ENCODE measurements at places on chromosomes 5 and 9.

DNA sequence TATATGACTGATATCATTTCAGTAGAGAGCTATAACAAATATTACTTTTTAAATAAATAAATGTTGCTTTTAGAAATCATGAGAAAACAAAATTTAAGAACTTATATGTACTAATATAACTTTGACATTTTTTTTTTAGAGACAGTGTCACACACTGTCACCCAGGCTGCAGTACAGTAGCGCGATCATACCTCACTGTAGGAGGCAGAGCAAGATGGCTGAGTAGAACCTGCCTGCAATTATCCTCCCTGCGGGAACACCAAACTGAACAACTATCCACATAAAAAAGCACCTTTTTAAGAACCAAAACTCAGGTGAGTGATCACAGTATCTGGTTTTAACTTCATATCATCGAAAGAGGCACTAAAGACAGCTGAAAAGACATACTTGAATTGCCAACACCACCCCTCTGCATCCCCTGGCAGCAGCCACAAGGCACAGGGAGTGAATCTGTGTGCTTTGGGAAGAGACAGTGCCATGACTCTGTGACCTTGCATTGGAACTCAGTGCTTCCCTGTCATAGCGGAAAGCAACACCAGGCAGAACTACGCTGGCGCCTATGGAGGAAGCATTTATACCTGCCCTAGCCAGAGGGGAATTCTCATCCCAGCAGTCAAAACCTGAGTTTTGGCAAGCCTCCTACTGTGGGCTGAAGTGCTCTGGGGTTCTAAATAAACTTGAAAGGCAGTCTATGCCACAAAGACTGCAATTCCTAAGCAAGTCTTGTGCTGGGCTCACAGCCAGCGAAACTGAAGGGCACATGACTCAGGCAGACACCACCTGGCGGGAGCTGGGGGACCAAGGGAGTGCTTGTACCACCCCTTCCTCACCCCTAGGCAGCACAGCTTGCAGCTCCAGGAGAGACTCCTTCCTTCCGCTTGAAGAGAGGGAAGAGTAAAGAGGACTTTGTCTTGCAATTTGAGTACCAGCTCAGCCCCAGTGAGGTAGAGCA, 142.7 kb downstream of the FBXL17 start:
- DNase-seq = no peak
- peaks cover 1% of the 10 kb centered on the region for H3K4me1 ChIP-seq
- H3K27ac ChIP-seq = no peak overlapping the region
- no peaks in the 10 kb centered on the region for H3K36me3 ChIP-seq
- H3K27me3 ChIP-seq = no peaks in the 10 kb centered on the region

DNA sequence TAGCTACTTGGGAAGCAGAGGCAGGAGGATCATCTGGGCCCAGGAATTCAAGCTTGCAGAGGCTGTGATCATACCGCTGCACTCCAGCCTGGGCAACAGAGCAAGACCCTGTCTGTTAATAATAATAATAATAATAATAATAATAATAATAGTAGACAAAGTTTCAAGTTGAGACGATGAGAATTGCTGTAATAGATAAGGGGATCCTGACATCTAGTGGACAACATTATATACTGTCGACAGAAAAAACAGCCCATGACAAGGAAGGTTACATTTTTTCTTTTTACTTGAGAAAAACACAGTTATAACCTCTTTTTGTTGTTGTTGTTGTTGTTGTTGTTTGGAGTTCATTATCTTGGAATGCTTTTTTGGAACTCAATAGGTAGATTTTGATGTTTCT, 35.3 kb downstream of the NDFIP1 start:
- H3K27me3 ChIP-seq = no peaks in the 10 kb centered on the region
- DNase-seq = no peak
- peaks cover 31% of the 10 kb centered on the region for H3K36me3 ChIP-seq
- H3K4me1 ChIP-seq = no peaks in the 10 kb centered on the region
- H3K4me3 ChIP-seq = no peak overlapping the region
- no peak overlapping the region for H3K27ac ChIP-seq

DNA sequence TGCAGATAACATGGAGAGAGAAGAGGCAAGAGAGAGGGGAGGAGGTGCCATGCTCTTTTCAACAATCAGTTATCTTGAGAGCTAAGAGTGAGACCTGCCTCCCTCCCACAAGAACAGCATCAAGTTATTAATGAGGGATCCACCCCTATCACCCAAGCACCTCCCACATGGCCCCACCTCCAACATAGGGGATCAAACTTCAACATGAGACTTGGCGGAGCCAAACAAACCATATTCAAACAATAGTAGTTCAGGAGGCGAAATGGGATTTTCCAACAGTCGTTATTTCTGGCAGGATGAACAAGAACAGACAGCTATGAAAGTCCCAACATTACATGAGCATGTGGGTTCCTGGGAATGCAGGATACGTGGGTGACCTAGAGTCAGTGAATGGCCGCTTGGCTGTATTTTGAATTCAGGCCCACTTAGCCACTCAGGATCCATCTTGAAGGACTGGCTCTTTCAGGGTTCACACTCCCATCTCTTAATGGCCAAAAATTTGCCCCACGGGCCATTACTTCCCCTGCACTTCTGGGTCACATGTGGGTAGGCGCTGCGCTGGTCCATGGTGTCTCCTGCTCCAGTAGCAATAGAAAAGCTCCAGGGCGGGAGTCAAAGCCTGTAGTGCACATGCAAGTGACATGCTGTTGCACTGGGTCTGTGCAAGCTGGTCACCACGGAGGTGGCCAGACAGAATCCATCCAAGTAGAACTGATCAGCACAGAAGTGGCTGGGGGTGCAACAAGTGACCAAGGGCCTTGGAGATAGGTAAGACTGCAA, 7.1 kb upstream of the FAF2 start:
- H3K4me1 ChIP-seq = peaks cover 17% of the 10 kb centered on the region
- no peak overlapping the region for H3K4me3 ChIP-seq
- no peak for DNase-seq

- no peak overlapping the region for H3K27ac ChIP-seq
- H3K27me3 ChIP-seq = no peaks in the 10 kb centered on the region
- DNase-seq = no peak
- H3K4me3 ChIP-seq = no peak overlapping the region
Observed at GRCh38 chr9:80077059-80077458, 505.3 kb downstream of the TLE4 start.

DNA sequence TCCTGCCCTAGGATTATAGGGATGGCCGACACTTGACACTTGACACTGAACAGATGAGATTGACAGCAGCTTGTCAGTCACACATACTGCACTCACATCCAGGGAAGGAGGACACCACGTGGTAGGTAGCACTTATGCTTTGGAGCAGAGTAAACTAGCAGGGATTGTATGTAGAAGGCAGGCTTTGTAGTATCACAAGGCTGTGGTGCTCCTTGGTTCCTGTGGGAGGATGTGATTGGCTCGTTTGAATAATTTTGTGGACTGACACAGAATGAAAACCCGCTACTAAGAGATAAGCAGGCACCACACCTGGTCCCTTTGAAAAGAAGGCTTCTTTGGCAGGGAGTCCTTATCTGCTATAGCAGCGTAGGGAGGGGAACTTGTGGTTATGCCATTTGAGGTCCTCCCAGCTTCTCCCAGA, 63.6 kb upstream of the IL12B start:
- peaks cover 24% of the 10 kb centered on the region for H3K27me3 ChIP-seq
- no peak for DNase-seq
- no peaks in the 10 kb centered on the region for H3K36me3 ChIP-seq
- no peaks in the 10 kb centered on the region for H3K4me1 ChIP-seq
- H3K4me3 ChIP-seq = no peak overlapping the region
- no peak overlapping the region for H3K27ac ChIP-seq

GRCh38 chr5:158898185-158899177, 201.2 kb downstream of the EBF1 start:
- H3K27me3 ChIP-seq = no peaks in the 10 kb centered on the region
- H3K36me3 ChIP-seq = peaks cover 37% of the 10 kb centered on the region
- no peak for DNase-seq
- H3K27ac ChIP-seq = no peak overlapping the region
- H3K4me1 ChIP-seq = peaks cover 32% of the 10 kb centered on the region

DNA sequence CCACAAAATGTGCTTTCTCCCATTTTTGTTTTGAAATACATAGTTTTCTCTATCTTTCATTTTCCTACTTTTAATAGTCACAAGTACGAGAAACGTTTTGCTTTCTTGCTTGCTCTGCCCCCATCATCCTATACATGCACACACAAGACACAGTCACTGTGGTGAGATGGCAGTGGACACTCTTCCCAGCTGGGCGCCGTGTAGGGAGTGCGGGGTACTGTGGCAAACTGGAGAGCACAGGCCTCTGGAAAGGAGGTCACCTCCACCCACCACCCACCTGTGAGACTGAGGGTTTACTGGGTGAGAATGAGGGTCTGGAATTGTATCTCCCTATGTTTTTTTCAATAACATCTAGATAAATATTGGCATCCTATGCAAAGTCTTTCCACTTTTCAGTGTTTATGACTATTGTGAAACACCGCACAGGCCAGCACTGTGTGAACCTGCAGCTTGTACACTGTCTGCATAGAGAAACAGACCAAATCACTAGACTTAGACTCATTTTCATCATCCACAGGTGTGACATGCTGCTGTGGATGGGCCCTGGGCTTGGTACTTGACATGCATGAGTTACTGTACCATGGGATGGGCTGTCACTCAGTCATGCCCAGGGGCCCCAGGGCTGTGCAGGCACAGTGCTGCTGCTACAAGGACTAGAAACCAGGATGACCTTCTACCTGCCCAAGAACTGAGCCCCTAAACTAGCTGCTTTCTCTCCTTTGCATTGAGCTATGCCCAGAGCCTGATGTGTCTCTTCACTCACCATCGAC, 118.1 kb upstream of the LMX1B start:
- no peaks in the 10 kb centered on the region for H3K27me3 ChIP-seq
- H3K4me3 ChIP-seq = no peak overlapping the region
- H3K36me3 ChIP-seq = no peaks in the 10 kb centered on the region
- no peak for DNase-seq
- H3K4me1 ChIP-seq = peaks cover 13% of the 10 kb centered on the region
- H3K27ac ChIP-seq = no peak overlapping the region

DNA sequence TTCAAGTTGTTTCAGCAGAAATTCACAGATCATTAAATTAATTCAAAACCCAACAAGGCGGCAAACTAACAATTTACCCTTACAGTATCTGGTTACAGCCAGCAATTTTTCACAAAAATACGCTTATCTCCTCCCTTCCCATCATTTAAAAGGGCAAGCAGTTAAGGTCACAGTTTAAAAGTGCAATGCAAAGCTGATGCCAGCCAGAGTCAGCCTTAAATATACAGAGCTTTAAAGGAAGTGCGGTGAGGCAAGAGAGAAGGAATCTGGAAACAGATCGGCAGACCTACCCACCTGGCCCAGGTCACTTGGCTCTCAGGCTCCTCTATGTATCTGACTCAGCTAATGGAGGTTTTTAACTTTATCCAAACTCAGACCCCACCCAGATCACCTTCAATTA, 31.0 kb downstream of the EPB41L4A start:
- DNase-seq = no peak
- H3K27me3 ChIP-seq = no peaks in the 10 kb centered on the region
- no peak overlapping the region for H3K4me3 ChIP-seq
- H3K27ac ChIP-seq = no peak overlapping the region
- H3K4me1 ChIP-seq = no peaks in the 10 kb centered on the region
- no peaks in the 10 kb centered on the region for H3K36me3 ChIP-seq

- no peaks in the 10 kb centered on the region for H3K36me3 ChIP-seq
- no peak for DNase-seq
- H3K27ac ChIP-seq = no peak overlapping the region
Observed at GRCh38 chr5:89437450-89438435, 554.8 kb upstream of the MEF2C start.

- H3K4me3 ChIP-seq = no peak overlapping the region
- H3K27me3 ChIP-seq = no peaks in the 10 kb centered on the region
- no peaks in the 10 kb centered on the region for H3K4me1 ChIP-seq
- H3K27ac ChIP-seq = no peak overlapping the region
- H3K36me3 ChIP-seq = no peaks in the 10 kb centered on the region
Observed at GRCh38 chr9:8489835-8490234, 690.3 kb upstream of the DMAC1 start.

DNA sequence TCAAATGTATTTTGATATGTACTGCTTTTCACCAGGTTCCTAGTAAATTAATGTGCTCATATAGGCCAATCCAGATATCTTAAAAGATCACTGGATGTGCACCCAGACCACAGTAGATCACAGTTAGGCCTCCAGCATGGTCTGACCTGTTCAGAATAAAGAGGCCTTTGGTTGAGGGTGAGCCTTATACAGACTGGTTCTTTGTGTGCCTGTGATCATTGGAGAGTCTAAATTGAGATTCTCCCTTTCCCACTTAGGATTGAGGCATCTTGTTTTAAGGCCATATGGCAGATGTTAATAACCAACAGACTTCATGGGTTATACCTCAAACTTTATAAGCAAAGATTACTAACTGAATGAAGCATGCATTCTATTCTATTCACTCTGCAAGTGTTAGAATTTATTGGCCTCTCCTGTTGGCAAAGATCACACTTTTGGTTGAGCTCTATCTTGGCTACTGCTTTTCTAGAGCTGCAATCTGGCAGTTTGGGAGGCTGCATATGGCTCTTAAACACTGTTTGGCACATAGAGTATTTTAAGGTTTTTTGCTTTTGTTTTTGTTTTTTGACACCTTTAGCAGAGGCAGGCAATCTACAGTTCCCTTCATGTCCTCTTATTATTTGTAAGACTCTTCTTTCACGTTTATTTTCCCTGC, 8.5 kb downstream of the CHSY3 start:
- H3K4me3 ChIP-seq = no peak overlapping the region
- H3K27ac ChIP-seq = no peak overlapping the region
- H3K4me1 ChIP-seq = peaks cover 33% of the 10 kb centered on the region
- H3K27me3 ChIP-seq = no peaks in the 10 kb centered on the region
- no peak for DNase-seq
- peaks cover 15% of the 10 kb centered on the region for H3K36me3 ChIP-seq

GRCh38 chr9:99680191-99680590, 141.5 kb upstream of the NR4A3 start:
- H3K4me3 ChIP-seq = no peak overlapping the region
- peaks cover 22% of the 10 kb centered on the region for H3K4me1 ChIP-seq
- H3K27me3 ChIP-seq = no peaks in the 10 kb centered on the region
- H3K36me3 ChIP-seq = no peaks in the 10 kb centered on the region

DNA sequence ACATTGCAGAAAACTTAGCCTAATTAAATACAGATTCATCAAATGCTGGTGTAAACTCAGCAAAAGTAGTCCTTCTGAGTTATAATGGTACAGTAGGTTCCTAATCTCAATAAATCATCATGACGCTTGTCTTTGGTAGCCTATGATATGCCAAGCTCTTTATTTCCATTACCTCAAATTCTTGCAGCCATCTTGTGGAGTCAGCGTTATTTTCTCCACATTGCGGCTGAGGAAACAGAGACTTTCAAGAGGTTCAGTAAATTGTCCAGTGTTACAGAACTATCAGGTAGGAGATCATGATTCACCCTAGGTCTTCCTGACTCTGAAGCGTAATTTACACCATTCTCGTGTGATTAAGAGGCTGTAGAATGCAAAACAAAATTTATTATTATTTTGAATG, 237.2 kb downstream of the PCSK5 start:
- H3K4me1 ChIP-seq = no peaks in the 10 kb centered on the region
- no peak overlapping the region for H3K27ac ChIP-seq
- no peaks in the 10 kb centered on the region for H3K27me3 ChIP-seq
- no peak for DNase-seq
